IgD-negative memory B cell (primary cell): ENCODE measurements at places on chromosomes 13 and 19. TPM values are rescaled to one million over a fixed set of nuclear protein-coding genes. Genes with fewer than 3 reads are reported as not detected.

Gene NKG7
- 66.0 TPM for polyA plus RNA-seq

Gene PLK5
- polyA plus RNA-seq = not detected

Gene PET100
- 232 TPM for polyA plus RNA-seq

Gene POU2F2
- 89.1 TPM for polyA plus RNA-seq

Gene SLITRK5
- not detected for polyA plus RNA-seq

Gene YJEFN3
- polyA plus RNA-seq = not detected

Gene CD79A
- polyA plus RNA-seq = 3,141 TPM
